ENCODE measurements at places on chromosomes 12 and 14.

- DNase-seq, result peak; percentile 41
Measured at GRCh38 chr12:76084863-76085519, 506 bp upstream of the NAP1L1 start.

DNA sequence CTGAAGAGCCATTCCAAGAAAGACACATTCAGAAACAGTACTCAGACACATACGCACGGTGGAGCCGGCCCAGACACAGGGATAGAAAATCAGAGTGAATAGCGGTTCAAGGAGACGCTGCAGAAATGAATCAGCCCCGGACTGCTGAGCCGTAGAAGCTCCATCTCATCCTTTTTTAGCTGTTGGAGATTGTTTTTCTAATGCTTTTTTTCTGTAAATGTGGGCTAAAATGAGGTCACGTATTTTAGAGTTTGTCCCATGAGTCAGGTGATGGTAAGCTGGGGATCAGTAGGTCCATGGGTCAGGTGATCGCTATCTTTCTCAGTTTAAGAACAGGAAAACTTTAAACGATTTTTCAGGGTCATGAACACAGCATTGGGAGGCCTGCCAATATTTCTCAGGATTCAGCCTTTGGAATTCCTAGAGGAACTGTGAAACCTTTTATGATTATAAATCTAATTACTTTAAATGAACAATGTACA, 202.4 kb downstream of the ITPR2 start:
- no peak for DNase-seq

DNA sequence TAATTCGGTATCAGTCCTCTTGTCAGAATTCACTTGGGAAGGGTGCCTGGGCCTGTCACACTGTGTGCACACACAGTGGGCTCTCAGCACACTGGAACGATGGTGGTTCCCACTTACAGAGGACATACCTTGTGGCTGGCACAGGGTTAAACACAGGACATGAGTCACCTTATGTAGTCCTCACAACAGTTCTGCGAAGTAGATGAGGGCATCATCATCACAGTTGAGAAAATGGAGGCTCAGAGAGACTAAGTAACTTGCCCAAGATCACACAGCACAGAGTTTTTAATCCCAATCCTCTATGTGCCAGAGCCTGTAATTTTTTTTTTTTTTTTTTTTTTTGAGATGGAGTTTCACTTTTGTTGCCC, 90.7 kb downstream of the NINJ2 start:
- DNase-seq, result no peak

GRCh38 chr12:78002878-78003277, 172.2 kb downstream of the NAV3 start:
- DNase-seq, result no peak

- no peak for DNase-seq
Measured at GRCh38 chr14:76977793-76978720, 50.5 kb downstream of the IRF2BPL start.

- DNase-seq, result no peak
Measured at GRCh38 chr12:40164034-40164433, 58.2 kb upstream of the SLC2A13 start.

GRCh38 chr14:55847766-55848165, 267.8 kb downstream of the KTN1 start:
- no peak for DNase-seq

DNA sequence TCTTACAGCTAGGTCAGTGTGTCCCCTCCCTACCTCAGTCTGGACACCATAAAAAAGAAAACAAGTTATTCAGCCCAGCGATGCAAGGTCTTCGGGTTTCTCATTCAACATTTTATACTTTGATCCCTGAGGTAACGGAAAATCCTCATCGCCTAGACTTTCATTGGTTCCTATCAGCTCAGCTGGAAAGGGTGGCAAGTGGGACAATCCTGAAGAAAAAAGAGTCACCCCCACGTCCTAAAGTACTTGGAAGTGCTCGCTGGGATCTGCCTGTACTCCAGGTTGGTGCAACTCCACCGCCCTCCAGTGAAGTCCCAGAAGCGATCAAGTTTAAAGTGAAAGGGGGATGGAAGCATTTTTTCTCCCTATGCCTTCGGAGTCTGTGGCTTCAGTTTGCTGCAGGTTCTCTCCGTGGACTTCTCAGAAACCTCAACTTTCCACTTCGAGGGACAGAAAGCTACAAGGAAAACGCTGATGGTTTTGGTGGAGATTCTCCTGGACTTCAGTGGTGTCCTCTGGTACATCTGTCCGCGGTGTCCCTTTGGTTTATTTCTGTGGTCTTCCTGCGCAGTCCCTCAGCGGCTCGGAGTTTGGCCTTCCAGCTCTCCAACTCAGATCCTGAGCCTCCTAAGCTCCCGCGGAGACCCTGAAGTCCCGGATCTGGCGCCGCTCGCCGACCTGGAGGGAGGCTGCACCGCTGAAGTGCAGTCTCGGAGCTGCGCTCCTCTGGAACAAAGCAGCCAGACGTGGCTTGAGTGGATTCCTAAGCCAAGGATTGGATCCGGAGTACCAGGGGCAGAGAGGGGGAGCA, 1.8 kb upstream of the LRFN5 start:
- no peak for DNase-seq

DNA sequence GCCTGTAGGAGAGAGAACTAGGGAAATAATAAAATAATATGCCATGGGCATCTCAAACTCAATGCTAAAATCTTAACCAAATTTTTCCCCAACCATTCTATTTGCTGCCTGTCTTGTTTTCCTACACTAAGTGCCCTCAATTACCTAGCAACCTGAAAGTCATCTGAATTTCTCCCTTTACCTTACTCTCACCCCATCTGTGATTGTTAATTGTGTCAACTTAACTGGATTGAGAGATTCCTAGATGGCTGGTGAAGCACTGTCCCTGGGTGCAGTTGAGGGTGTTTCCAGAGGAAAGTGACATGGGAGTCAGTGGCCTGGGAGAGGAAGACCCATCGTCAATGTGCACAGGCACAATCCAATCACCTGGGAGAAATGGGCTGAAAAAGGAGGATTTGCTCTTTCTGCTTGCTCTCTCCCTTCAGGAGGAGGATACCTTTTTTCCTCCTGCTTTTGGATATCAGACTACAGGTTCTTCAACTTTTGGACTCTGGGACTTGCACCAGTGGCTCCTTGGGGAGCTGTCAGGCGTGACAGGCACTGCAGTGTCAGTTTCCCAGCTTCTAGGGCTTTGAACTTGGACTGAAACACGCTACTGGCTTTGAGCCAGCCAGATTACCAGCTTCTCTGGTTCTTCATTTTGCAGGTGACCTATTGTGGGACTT, 100.1 kb downstream of the PPP1R12A start:
- no peak for DNase-seq

DNA sequence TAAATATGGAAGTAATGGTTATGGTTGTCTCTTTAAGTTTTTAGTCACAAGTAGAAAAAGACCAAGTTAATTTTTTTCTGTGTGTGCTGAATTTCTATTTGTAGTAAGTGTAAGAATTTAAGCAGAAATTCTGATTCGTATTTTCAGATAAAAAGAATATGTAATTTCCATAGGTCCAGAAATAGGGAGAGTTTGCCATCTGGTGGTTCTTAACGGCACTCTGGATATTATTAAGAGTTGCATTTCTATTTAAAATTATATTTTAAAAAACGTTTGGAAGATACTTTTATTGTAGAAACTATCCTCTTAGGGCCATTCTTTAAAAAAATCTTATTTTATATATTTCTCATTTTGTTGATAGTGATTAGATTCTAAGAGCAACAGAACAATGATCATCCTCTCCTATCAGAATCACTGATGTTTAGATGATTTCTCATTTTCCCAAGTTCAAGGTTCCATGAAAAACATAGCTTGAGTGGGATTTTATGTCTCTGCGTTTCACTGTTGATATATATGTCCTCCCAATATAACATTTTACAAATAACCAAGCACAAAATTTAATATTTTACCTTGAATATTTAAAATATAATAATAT, 88.3 kb downstream of the LRRK2 start:
- DNase-seq, result no peak

GRCh38 chr12:124809878-124810277, 53.8 kb downstream of the SCARB1 start:
- DNase-seq, result no peak

- no peak for DNase-seq
Measured at GRCh38 chr14:68174446-68174845, 354.9 kb downstream of the RAD51B start.

- DNase-seq, result no peak
Measured at GRCh38 chr14:61150851-61151250, 130.3 kb downstream of the TMEM30B start.

DNA sequence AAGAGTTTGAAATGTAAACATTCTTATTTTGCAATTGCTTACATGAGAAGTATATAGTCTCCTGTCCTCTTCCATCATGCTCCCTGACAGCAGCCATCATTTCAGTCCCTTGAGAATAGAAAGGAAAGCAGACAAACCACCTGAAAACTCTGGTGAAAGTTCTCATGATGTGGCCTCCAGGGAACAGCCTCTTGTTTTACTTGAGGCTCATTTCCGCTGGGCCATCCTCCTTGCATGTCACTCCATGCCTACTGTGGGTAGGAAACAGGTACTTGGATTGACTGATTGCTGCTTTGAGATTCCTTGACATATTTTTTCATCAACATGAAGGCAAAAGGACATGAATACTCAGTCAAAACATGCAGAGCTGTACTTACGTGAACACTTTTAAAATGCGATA, 6.0 kb downstream of the SYT1 start:
- DNase-seq, result no peak

DNA sequence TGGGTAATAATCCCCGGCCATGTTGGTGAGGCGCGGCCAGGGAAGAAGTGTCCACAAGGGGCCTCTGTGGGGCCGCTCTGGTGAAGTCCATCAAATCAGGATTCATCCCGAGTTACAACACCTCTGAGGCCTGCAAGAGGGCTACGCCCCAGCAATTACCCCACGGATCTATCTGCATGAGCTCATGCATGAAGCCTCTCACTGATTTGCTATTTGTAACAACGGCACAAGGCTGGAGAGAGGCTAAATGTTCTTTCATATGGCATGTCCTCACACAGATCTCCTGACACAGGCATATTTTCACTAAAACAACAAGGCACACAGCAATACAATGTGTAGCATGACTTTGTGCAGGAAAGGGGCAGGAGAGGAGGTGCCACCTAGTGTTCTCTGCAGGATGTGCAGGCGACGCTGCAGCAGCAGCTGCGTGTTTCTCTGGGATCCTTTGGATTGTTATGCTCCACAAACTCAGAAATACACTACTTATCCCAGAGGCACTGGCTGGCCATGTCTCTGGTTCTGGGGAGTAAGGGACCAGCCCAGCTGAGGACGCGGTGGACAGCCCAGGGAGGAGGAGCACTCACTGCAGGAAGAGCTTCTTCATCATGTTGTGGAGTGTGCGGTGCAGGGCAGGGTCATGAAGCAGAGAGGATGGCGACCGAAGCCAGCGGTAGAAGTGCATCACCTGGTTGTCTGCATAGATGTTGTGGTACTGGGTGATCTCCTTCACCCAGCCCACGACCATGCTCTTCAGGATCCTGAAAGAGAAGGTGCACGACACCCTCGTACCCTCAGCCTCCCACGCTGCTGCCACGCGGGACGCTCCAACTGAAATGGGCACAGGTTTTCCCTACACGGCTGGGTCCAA, 20.2 kb downstream of the P2RX2 start:
- DNase-seq, result no peak

GRCh38 chr12:13784504-13784903, 196.9 kb downstream of the GRIN2B start:
- DNase-seq, result no peak

- DNase-seq, result no peak
Measured at GRCh38 chr14:100644784-100645183, 57.6 kb upstream of the BEGAIN start.

DNA sequence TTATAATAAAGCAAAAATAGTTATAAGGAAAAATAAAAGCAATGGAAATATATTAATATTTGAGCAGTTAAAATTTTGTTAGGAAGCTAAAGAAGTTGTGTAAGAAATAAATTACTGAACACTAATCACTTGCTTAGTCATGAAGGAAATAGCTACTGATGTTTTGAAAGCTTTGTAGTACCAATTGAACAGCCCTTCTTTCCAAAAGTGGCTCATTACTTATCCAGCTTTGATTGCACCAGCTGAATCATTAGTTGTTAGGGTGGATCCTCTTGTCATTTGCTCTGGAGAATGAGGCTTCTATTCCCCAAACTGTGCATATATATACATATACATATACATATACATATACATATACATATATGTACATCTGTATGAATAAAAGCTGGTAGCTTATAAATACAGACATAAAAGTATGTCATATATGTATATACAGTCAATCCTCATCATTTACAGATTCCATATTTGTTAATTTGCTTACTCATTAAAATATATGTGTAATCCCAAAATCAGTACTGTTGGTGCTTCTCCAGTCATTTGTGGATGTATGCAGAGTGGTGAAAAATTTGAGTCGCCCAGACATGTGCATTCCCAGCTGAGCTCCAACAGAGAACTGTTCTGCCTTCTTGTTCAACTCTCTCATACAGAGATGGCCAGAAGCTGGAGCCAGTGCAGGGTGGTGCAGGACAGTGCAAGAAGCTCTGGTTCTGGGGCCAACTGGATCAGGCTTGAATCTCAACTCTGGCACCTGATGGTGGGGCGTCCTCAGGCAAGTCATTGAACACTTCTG, 214.1 kb downstream of the RPAP3 start:
- no peak for DNase-seq

GRCh38 chr14:58718226-58719205, 80.8 kb downstream of the DACT1 start:
- no peak for DNase-seq

- no peak for DNase-seq
Measured at GRCh38 chr12:124007826-124008570, 35.0 kb downstream of the ZNF664 start.

DNA sequence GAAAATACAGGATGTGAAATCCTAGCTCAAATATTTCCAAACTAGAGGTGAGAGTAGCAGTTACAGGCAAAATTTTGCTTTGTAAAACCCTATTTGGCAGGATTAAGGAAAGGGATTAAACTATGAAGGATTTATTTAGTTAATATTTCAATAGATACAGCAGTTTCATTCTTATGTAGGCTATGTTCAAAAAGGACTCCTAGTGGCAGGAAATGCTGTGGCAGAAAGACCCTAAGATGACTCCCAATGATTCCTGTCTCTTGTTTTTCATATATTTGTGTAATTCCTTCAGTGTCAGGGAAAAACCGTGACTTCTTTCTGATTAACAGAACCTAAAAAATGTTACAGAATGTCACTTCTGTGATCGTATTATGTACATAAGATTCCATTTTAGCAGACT, 299.5 kb upstream of the RPL10L start:
- DNase-seq, result no peak

DNA sequence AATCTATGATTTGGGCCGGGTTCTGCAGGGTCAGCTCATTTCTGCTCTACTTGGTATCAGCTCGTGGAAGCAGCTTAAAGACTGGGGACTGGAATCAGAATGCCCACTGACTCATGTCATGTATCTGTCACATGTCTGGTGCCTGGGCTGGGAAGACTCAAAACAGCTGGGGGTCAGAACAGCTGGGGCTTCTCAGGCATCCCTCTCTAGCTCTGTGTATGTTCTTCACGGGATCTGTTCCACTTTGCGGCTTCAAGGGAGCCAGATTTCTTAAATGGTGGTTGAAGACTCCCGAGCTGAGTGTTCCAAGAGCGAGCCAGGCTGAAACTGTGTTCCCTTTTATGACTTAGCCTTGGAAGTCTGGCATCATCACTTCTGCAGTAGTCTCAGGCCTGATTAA, 11.9 kb downstream of the AEBP2 start:
- no peak for DNase-seq

GRCh38 chr14:55374771-55375170, 36.9 kb downstream of the ATG14 start:
- no peak for DNase-seq
